CD4-positive, alpha-beta T cell treated with Interleukin-17A for 4 hours (primary cell): ENCODE measurements at places on chromosomes 5 and 9.

DNA sequence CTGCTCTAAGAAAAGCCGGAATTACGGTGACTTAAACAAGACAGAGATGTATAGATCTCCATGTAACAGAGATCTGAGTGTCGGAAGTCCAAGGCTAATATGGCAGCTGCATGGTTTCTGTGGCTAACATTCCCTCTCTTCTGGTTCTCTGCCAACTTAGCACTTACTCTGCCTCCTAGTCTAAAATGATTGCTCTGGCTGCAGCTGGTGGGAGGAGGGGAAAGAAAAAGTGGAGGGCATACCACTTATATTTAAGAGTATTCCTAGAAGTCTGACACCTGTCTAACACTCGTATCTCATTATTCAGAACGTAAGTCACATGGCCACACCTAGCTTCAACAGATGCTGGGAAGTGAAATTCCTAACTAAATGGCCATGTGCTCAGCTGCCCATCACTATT, 551.5 kb upstream of the TLE4 start:
- DNase-seq = no peak

- no peak for DNase-seq
Measured at GRCh38 chr5:3329427-3329826, 266.2 kb upstream of the IRX1 start.

DNA sequence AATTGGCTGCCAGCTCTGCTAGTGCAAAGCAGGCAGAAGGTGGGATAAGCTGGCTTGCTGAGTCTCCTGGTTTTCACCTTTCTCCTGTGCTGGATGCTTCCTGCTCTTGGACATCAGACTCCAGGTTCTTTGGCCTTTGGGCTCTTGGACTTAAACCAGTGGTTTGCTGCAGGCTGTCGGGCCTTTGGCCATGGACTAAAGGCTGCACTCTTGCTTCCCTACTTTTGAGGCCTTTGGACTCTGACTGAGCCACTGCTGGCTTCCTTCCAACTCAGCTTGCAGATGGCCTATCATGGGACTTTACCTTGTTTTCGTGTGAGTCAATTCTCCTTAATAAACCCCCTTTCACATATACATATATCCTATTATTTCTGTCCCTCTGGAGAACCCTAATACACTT, 1293.9 kb upstream of the CDH6 start:
- DNase-seq = no peak

DNA sequence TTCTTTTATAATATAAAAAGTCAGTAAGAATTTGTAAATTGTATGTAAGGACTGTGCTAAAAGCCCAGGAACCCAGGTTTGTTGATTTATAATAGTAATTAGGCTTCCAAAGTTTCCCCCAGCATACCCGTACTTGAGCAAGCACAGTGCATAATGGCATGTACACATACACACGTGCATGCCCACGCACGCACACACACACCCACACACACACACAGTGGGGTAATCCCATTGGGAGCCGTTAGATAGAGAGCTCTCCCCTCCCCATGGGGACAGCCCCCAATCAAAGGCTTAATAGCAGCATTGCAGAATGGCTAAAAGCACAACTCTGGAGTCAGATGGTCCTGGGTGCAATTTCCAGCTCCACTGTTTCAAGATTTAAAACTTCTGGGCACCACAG, 319.7 kb upstream of the RFX3 start:
- DNase-seq = no peak

DNA sequence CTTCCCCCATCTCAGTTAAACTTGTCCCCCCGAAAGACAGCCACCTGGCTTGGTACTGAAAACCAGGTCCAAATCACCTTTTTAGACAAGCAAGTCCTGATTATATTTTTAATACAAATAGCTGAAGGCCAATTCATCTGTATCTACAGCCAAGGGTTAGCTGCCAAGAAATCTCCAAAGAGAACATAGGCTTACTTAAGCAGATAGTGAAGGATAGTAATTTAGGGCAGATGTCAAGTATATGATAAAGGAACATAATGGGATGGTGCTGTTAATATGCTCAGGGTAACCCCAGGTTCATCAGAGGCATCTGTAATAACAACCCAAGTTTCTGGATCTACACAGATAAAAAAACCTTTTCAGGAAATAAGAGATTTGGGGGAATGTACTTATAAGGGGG, 133.0 kb downstream of the EBF1 start:
- DNase-seq = no peak

DNA sequence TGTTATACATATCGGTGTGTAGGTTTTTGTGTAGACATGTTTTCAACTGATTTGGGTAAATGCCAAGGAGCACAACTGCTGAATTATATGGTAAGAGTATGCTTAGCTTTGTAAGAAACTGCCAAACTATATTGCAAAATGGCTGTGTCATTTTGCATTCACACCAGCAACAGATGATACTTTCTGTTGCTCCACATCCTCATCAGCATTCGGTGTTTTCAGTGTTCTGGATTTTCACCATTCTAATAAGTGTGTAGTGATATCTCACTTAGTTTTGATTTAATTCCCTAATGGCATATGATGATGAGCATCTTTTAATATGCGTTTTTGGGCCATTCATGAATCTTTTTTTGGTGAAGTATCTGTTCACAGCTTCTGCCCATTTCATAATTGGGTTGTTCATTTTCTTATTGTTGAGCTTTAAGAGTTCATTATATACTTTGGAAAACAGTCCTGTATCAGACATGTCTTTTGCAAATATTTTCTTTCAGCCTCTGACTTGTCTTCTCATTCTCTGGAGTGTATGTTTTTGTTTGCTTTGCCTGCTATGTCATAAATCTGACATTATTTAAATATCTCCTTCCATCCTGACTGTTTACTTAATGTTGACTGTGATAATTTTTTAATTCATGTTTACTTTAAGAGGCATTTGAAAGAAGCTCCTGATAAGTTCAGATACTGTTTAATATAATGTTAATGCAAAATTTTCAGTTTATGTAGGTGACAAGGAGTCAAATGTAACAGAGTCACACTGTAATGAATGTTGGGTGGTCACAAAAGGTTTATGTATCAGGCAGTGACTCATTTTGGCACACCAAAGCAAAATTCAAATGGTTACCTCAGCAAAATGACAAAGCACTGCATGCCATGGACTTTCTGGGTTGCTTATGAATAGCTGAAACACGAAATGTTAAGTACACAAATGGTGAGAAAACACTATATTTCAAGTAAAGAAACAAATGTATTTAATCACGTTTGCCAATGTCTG, 181.1 kb upstream of the DAB2 start:
- DNase-seq = no peak

DNA sequence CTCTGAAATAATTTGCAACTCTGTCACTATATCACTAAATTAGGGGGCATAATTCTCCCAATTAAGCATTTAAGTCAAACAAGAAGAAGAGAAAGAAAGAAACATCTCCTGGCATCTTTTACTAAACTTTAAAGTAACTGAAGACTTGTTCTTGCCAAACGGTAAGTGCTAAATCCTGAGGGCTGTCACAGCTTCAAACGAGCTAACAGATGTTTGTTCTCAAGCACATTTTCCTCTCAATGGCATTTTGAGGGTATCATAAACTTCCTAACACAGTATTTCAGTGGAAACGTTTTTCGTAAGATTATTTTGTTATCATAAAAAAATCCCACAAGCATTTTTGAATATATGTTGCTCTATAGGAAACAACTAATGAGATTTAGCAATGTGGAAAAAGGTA, 169.5 kb upstream of the TAS2R1 start:
- DNase-seq = no peak

DNA sequence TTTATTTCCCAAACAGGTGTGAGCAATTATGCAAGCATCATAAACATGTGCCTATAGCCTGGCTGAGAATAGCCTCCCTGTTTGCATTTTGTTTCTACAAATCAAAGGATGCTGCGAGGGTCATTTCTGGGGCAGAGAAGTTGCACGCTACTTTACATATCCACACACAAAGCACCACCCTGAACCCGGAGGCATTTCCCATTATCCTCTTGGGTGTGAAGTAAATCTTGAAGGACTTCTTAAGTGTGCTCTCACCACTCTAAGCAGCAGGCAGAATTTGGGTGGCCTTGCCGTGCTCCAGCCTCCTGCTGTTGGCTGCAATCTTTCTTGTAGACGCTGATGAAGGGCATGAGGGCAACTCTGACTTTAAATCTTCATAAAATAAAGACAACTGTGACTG, 124.0 kb upstream of the TLE4 start:
- DNase-seq = no peak

- DNase-seq = no peak
Measured at GRCh38 chr9:88660611-88661010, 125.6 kb downstream of the NXNL2 start.

GRCh38 chr9:70641631-70642030, 227.2 kb upstream of the KLF9 start:
- DNase-seq = no peak

DNA sequence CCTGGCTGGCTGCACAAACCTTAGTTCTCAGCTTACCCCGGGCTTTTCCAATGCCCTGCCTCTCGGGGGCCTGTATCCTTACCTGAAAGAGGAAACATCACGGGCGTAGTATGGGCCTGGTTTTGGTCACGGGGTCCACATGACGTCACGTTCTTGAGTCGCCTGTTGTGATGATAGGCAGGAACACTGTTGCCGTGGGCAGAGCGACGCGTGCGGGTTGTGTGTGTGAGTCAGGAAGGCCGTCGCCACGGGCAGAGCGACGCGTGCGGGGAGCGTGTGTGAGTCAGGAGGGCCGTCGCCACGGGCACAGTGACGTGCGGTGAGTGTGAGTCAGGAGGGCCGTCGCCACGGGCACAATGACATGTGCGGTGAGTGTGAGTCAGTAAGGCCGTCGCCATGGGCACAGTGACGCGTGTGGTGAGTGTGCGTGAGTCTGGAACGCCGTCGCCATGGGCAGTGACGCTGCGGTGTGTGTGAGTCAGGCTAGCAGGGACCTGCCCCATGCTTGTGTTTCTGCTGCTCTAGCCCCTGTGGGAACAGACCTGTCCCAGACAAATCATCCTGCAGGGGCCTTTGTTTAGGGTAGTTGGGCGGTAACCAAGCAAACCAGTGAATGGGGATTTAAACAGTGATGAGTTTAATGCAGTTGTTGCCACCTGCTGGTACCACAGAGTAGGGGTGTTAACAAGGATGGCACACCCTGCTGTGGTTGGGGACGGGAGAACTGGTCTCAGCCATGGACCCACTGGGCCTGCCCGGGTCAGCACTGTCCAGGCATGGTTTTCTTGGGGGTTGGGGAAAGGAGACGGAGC, 19.8 kb downstream of the TRIP13 start:
- peak; percentile 69 for DNase-seq

- DNase-seq = no peak
Measured at GRCh38 chr5:135189024-135189423, 155.0 kb upstream of the PITX1 start.

DNA sequence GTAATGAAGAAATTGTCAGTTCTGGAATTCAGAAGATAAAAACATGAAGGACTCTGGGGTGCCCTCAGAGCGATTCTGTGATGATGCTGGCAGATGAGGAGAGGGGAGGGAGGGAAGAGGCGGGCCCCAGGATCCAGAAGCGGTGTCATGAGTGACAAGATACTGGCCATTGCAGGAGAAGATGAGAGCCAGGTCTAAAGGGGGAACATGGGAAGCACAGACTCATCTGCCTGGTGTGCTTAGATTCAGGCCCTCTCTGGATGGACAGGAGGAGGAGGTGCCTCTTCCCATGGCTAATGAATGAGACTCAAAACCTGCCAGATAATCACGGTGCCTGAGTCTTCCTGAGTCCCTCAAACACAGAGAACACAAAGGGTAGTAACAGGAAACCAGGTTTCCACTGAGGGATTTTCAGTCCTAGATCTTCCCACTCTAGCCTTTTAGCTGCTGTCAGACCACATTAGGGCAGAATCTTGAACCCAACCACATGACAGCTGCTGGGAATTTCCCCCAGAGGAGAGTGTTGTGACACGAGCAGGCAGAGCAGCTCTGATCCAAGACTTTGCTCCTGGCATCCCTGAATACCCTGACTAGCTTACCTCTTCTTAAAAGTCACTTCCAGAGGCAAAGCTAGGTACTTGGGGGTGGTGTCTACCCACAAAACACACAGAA, 28.2 kb upstream of the HSPA9 start:
- no peak for DNase-seq

DNA sequence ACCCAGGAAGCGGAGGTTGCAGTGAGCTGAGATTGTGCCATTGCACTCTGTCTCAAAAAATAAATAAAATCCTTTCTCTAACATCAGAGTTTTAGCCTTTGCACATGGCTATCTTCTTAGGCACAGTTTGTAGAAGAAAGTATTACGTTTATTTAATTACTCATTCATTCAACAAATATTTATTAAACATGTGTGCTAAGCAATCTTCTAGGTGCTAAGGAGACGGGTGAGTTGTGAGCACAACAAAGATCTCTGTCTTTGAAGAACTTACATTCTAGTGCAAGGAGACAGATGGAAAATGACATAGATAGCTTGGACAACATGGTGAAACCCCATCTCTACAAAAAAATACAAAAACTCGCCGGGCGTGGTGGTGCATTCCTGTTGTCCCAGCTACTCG, 122.3 kb upstream of the MYO10 start:
- no peak for DNase-seq

- peak; percentile 79 for DNase-seq
Measured at GRCh38 chr5:136132557-136133221, at the start of gene SMAD5. Gene SMAD5, plus strand, starts transcription at chr5:136132845. Its CDS starts 20,916 bp downstream, at chr5:136153761.

- DNase-seq = no peak
Measured at GRCh38 chr5:88391991-88392390, 123.3 kb upstream of the TMEM161B start.

- no peak for DNase-seq
Measured at GRCh38 chr5:123647066-123647465, 135.1 kb downstream of the CSNK1G3 start.

DNA sequence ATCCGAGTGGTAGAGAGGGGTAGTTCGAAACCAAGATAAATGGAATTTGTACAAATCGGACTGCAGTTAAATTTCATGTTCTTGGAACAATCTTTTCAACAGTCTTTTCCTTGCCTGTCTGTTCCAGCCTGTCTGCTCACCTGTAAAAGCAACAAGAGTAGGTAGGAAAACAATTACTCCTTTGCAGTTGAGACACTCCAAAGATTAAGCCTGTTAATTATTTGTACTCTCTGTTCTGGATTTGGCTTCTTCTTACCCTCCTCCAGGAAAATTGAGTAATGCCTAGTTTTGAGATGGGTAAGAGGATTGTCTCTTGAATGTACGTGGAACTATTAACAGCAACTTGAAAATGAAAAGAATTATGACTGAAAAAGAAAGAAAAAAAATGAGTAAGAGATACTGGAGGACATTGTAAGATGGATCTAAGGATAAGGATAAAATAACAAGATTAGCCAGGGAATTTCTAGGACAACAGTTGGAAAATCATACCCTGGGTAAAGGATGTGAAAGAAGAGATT, 24.3 kb downstream of the SPAAR start:
- no peak for DNase-seq

GRCh38 chr5:42005561-42006153, 80.6 kb downstream of the FBXO4 start:
- DNase-seq = no peak

DNA sequence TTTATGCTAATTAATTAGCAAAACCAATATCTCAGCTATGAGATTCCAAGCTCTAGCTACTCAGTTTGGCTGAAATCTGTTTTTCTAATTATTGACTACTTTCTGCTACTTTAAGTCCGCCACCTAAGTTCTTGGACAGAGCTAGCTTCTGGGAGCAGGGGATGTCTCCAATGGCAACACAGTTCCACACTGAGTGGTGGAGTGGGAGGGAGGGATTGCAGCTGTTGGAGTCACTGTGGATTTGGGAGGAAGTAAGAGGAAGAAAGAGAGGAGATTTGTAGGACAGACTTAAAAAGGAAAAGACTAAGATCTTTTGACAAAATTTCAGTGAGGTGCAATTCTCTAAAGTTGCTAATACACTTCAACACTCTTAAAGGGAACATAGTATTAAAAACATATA, 450.8 kb downstream of the NFIB start:
- no peak for DNase-seq
